ENCODE measurements at places on chromosomes 6 and 20.

GRCh38 chr20:14688005-14688404, 350.6 kb upstream of the FLRT3 start:
- no peak for DNase-seq

DNA sequence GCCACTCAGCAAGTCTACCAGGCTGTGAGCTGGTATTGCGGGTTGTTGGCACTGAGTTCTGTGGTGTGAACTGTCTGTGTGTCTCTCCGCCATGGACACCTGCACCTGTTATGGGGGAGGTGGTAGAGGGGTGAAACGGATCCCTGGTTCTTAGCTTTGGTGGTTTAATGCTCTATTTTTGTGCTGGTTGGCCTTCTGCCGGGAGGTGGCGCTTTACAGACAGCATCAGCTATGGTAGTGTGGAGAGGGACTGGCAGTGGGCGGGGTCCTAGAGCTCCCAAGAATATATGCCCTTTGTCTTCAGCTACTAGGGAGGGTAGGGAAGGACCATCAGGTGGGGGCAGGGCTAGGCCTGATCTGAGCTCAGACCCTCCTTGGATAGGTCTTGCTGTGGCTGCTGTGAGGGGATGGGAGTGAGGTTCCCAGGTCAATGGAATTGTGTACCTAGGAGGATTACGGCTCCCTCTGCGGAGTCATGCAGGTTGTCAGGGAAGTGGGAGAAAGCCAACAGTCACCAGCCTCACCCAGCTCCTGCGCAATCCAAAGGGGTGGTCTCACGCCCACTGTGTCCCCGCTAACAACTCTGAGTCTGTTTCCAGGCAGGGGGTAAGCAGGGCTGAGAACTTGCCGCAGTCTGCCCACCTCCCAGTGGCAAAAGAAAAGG, 154.3 kb downstream of the CCDC170 start:
- DNase-seq: no peak

DNA sequence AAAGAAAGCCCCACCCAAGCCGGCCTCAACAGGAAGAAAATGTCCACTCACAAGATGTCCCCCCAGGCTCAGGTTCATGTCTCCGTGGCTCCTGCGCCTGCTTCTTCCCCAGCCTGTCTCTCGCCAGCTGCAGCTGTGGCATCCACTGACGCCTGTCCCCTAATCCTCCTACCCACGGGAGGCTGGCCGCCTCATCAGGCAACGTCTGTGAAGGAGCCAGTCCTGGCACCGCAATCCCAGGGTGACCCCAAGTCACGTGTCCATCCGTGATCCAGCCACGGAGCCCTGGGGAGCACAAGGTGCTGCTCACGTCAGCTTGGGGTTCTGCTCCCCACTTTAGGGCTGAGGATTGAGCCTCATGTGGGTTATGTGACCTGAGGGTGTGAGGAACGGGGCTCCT, 640.3 kb downstream of the CDH26 start:
- DNase-seq: no peak

- no peak for DNase-seq
Measured at GRCh38 chr6:108661430-108661829, 100.7 kb downstream of the FOXO3 start.

DNA sequence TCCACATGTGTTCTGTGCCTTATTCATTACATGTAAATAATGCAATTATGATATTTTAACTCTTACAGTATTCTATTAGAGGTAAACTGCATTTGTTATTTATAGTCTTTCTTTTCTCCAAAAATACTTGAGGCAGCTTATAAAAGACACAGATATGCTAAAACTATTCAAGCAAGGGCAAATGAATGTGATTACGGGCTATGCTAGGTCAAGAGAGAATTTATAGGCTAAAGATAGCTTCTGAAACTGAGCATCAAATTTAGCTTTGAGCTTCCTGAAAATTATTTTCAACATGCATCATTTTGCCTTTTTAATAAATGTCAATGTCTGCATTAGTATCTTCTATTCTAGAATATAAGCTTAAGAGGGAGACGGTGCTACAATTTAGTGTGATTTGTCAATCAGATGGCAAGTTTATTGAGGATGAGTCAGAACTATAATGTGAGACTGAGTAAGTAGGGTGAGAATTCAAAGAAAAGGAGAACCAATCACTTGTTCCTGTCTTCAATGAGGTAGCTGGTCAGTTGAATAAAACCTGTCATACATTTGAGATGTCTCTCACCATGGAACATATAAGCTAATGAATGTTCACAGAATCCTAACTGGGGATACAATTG, 669.4 kb upstream of the CITED2 start:
- DNase-seq: no peak

DNA sequence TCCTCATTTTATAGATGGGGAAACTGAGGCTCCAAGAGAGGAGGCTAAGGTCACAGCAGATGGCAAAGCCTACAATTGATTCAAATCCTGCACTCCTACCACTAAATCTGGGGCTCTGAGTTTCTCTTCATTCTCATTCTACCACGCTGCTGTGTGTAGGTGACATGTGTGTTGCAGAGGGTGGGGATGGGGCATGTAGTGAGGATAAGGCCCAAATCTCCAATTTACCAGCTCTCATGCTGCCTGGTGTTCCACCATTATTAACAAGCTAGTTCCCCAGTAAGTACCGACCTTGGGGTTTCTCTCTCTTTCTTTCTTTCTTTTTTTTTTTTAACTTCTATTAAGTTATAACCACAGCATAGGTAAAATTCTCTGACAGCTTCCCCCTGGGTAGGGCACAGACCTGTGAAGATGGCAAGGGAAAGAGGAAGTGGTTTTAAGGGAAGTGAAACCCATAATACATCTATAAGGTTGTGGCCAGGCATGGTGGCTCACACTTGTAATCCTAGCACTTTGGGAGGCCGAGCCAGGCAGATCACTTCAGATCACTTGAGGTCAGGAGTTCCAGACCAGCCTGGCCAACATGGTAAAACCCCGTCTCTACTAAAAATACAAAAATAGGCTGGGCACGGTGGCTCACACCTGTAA, 13.0 kb upstream of the MATN4 start:
- DNase-seq: no peak

DNA sequence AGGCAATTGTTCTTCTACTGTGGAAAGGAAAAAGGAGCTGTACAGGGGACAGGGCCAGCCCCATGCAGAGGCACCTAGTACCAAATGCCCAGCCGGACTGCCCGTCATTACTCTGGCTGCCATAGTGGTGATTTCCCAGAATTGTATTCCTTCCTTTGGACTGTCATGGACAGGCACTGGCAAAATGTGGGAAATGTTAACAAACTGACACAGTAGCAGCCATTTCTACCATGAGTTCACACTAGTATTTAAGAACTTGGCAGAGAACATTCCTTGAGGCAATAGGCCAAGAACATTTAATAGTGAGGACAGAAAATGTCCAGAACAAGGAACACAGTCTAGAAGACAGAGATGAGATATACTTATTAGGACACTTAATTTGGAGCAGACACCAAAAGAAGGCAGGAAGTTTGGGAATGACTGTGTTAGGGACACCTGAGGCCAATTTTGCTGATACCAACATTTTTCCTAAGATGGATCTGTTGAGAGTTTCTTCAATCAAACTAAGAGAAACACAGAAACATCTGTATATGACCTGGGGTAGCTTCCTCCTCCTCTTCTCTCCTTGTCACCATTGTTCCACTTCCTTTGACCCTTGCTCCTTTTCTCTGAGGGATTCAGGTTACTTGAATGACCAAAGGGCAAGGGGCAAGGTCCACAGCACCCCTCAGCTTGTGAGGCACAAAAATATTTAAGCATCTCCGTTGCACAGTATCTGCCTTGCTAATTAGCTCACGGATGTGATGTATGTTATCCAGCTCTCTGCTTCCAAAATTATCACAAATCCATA, 14.9 kb downstream of the ADTRP start:
- no peak for DNase-seq

GRCh38 chr20:22540832-22541231, 43.5 kb downstream of the FOXA2 start:
- no peak for DNase-seq

- DNase-seq: no peak
Measured at GRCh38 chr6:108687921-108688320, 127.2 kb downstream of the FOXO3 start.

DNA sequence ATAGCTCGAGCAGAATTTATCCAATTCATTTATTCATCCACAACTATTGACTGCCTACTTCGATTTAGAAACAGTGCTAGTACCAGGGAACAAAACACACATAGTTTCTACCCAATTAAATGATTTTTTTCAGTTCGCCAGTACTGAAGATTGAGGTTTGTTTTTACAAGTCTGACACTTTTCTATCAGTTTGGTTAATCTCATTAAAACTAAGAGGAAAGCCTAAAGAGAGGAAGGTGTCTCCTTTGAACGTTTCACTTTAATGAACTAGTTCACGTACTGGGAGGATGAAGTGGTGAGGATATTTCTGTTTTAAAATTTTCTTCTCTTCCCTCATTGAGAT, 570 bp upstream of the ANKS1A start:
- DNase-seq: no peak

DNA sequence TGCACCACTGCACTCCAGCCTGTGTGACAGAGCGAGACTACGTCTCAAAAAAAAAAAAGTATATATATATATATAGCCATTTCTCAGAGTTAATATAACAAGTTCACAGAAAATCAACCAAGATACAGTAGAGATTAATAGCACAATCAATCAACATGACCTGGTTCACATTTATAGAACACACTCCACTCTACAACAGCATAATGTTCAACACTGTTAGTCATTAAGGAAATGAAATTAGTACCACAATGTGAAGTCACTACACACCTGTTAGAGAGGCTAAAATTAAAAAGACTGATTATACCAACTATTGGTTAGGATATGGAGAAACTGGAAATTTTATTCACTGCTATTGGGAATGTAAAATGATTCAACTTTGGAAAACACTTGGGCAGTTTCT, 387.7 kb downstream of the QKI start:
- DNase-seq: no peak

DNA sequence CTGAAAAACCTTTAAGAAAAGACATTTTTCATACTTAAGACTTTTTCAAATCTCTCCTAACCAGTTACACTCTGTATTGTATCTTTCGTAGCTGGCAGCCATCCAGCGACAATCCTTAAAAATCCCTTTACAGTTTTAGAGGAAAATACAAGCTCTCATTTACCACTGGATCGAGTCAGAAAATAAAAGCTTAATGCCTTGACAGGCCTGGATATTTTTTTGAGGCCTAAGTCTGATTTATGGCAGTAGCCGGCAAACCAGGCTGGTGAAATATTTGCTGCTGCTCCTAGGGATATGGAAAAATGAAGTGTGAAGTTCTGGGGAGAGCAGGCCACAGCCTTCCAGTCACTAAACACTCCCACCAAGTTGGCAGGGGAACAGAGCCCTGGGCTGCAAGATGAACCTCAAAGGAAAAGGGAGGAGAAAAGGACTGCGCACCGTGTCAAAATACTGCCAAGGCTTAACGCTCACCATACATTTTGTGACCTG, 213.0 kb upstream of the SUPT3H start:
- no peak for DNase-seq

DNA sequence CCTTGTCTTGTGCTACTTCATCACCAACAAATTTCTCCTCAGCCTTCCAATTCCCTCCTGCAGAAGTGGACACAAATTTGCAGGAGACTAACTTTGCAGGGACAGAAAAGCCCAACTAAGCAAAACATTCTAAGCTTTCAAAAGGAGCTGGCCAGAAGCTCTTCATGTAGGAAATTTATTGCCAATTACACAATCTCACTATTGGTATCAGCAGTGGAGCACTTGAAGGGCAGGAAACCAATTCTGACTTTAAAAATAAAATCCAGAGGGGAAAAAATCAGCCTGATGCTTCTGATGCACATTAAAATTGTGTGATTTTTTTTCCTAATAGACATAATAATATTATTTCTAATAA, 193.3 kb downstream of the LY86 start:
- DNase-seq: no peak

- no peak for DNase-seq
Measured at GRCh38 chr6:128307671-128308070, 212.7 kb downstream of the PTPRK start.

- DNase-seq: no peak
Measured at GRCh38 chr20:19978511-19979210, 38.5 kb upstream of the NAA20 start.

- DNase-seq: no peak
Measured at GRCh38 chr6:133608620-133609019, 280.3 kb upstream of the TCF21 start.

DNA sequence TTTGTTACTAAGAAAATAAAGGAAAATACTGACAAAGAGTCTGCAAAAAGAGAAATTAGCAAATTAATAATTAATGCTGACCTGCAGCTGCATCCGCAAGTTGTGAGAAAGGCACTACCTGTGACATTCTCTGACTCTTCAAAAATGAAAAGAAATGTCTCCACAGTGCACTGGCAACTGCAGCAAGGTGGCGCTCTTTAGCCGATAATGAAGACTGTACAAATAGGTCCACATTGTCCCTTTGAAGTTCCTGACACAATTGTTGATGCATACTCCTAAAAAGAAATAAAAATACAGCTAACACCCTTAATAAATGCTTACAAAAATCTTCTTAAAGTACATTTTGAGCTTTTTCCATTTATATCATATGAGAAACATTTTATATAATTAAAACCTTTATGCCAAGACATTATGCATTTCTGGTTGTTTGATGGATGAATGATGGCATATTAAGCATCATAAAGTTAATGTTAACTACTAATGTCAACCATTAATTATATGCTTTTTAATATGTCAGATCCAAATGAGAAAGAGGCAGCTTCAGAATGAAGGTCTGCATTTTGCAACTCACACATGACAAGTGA, 96.5 kb downstream of the MMS22L start:
- DNase-seq: peak; percentile 59

- no peak for DNase-seq
Measured at GRCh38 chr6:164757451-164757850, 552.0 kb downstream of the C6orf118 start.

DNA sequence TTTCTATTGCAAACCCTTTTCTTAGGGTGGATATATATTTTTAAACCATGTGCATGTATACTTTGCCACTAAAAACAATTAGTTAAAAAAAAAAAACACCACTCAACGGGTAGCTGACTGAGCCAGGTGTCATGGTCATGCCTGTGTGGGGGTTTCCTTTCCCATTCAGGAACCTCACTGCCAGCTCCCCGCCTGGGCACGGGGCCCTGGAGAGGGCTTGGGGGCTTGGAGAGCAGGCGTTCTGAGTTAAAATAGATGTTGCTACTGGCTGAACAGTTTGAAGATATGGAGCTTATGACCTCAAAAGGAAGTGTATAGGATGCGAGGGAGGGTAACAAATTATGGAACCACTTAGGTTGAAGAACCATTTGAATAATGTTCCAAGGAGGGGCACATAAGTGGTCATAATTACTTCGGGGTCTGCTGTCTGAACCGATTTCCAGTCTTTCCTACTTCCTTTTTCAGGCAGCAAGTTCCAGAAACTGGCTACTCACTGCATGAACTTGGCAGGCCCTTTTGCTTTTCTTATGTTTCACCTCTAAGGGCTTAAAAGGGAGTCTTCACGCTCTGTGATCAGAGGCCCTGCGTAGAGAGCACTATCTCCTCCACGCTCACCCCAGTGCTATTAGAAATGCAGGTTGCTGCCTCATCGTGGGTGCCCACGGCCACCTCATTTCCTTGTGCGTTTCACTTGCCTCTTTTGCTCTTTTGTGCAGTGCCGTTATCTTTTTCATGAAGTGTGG, 9.9 kb downstream of the STX16 start:
- peak; percentile 44 for DNase-seq

GRCh38 chr6:170037541-170038250, 253.2 kb downstream of the DLL1 start:
- DNase-seq: peak; percentile 11
